ENCODE measurements at places on chromosomes 1 and 21.

DNA sequence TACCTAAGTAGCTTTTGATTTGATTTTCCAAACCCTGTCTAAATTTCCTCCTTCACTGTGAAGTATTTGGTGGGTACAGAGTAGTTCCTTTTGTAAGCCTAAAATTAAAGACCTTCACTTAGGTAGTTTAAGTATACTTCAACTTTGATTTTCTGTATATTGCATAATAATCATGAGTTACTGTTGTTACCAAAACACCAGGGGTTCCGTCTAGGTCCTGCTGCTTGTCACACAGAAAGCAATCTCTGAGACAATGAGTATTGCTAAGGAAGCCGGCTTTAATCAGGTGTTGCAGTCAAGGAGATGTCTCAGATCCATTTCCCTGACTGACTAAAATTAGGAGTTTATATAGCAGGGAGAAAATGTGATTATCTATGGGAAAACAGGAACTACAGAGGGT, 15.3 kb downstream of the RPS6KC1 start:
- DNase-seq: no peak

DNA sequence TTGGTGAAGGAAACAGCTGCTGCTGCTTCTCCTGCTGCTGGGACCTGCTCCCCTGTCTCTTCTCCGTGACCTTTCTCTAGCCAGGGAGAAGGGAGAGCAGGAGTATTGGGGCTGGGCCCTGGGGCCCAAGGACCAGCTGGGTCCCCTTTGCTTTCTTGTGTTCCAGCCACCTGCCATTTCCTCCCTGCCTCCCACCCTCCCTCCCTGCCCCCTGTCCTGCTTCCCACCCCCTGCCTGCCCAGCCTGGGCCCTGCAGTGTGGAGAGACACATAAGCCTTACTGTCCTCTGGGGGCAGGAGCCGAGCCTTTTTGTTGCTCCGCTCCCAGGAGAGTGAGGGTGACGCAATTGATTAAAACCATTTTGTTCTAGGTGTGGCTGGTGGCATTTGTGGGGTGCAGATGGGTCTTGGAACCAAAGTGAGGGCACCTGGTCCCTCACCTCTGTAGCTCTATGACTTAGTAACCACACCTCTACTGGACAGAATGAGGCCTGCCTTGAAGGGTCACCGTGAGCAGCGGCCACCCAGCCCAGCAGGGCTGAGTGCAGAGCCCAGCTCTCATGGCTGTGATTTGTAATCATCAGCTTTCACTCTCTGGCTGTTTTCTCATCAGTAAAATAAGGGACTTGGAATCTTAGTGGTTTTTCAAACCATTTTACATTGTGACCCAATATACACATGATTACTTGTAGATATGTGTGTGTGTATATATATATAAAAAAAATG, 13.9 kb upstream of the TMEM222 start:
- no peak for DNase-seq

DNA sequence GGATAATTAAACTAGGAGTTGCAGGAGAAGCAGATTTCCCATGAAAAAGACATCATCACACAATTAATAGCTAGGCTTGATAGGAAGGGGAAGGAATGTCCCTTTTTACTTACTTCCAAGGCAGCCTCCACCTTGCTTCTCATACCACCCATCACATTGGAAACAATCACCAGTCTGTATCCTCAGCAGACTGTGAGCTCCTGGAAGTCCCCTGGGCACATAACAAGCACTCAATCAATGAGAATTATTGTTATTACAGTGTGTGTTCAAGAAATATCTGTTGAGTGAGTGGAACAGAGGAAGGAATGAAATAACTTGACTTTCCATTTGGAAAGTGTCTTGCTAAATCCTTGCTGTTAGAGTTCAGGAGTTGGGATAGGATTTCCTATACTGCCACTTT, 36.2 kb downstream of the HIVEP3 start:
- DNase-seq: no peak

DNA sequence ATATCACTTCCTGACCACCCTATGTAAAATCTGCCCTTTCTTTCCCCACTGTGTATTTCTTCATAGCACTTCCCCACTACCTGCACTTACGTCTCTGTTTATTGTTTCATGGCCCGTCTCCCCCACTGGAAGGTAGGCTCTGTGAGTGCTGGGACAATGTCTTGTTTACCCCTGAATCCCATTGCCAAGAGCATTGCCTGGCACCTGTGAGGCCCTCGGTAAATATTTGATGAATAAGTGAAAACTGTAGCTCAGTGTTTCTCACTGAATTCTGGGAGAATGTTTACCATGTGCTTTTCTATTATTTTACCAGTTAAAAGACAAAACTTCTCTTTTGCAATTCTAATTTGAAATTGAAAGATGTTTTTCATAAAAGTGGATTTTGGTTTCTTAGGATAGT, 11.8 kb downstream of the NFASC start:
- no peak for DNase-seq

DNA sequence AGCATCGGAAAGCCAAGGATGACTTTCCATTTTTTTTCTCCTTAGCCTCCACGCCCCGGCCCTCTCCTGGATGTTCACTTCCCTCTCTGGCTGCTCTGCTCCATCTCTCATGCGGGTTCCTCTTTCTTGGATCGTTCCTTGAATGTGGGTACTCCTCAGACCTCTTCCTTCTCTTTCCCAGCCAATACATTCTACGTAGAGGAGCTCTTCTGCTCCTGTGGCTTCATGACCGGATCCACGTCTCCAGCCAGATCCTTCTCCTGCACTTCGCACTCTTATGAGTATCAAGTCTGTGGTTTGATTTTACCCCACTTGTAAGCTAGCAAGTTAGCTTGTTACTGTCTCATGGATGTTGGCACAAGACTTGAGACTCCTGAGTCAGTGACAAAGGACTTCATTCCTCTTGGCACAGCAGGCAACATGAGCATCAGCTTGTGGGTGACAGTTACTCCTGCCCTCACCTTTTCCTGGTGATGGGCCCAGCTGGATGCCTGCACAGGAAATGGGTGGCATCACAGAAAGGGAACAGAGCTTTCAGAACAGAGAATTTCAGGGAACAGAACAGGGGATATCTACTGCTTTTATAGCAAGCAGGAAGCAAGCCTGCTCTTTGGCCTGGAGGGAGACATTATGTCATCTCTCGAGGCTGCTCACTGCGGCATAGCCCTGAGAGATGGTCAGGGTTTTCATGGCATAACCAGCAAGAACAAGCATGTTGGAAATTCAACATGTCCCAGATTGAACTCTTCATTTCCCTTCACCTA, 100.1 kb upstream of the KIF26B start:
- no peak for DNase-seq

DNA sequence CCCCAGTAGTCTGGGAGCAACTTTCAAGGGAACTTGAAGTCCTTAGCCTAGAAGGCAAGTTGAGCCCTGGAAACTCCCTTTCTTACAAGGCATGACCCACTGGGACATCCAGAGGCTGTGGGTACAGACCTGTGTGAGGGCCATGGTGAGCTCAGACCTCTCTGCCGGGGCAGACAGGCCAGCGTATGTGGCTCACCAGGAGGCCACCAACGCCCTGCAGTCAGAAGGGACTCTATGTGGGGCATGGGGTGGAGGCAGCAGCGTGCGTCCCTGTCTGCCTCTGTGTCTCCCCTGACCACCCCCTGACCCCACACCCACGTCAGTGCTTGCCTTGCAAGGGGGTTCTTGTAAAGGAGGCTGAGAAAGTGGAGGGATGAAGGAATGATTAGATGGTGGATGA, 10.8 kb downstream of the COQ8A start:
- DNase-seq: no peak

DNA sequence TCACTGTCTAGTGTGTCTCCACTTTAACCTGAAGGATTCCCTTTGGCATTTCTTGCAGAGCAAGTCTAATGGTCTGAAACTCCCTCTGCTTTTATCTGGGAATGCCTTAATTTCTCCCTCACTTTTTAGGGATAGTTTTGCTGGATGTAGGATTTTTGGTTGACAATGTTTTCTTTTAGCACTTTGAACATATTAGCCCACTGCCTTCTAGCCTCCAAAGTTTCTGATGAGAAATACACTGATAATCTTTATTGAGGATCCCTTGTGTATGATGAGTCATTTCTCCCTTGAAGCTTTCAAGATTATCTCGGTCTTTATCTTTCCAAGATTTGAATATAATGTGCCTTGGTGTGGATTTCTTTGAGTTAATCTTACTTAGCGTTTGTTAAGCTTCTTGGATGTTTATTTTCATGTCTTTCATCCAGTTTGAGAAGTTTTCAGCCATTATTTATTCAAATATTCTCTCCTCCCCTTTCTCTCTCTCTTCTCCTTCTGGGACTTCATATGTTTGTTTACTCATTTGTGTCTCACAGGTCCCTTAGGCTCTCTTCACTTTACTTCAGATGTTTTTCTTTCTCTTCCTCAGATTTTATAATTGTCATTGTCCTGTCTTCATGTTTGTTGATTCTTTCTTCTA, 53.1 kb downstream of the STYXL2 start:
- DNase-seq: no peak

DNA sequence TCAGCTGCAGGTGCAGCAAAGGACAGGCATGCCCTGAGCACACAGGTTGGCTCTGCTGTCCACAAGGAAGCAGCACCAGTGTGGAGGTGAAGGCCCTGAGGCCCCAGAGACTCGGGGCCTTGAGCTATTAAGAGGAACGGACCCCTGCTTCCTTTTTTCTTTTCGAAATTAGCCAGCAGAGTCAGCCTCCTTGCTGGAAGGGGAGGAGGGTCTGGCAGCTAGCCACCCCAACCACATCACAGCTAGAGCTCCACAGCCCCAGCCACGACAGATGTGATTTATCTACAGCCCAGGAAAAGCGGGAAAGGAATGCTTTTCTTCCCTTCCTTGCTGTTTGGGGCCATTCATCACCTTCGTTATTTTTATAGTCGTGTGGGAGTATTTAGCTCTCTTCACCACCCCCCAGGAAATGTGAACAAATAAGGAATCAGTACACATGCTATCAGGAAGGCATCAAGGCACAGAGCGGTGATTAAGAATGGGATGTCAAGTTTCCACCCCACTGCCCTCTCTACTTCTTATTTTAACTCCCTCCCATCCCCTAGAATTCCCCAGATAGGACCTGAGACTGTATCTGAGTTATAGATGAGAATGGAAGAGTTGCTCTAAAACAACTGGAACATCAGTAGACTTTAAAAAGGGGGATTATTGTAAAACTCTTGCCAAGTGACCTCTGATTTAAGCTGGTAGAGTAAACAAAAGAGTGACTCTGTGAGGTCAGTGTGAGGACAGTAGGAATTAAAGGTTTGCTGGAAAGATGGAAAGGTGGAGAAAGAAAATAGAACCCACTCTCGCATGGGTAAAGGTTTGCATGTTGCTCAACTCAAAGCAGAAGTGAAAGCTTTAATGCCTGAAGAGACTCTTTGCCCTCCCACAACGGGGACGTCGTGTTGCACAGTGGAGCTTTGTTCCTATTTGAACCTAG, 224.7 kb upstream of the GJB5 start:
- DNase-seq: no peak

GRCh38 chr1:106564192-106564591, 492.3 kb upstream of the PRMT6 start:
- no peak for DNase-seq

DNA sequence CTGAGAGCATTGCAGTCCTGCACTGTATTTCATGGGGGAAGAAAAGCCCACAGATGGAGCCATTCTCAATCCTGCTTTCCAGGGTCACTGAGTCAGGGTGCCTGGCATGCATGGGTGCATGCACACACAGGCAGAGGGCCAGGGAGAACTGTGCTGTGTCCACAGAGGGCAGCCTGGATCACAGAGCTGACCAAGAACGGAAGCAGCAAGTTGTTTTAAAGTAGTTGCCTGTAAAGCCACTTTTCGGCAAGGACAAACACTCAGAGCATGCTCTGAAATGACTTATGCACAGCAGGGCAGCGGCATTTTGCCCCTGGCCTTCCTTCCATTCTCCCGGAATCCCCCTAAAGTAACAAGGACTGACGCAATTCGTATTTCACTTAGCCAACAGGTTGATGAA, 3.6 kb downstream of the ERG start:
- no peak for DNase-seq

DNA sequence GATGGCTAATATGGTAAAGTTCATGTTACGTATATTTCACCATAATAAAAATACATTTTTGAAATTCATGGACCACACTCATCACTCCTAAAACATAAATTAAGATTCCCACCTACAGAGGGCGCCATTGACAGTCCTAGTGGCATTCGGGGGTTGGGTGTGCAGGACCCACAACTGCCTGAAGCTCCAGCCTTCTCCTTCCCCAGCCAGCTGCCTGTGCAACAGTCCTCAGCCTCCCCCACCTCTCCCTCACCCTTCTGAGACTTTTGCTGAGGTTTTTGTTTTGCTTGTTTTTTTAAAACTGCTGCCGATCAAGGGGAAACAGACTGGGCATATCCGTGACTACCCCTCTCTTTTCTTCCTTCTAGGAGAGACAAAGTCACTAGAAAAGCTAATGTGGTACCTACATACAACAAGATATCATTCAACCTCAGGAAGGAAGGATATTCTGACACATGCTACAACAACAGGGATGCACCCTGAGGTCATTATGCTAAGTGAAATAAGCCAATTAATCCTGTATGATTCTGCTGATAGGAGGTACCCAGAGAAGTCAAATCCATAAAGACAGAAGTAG, 9.2 kb upstream of the EVA1C start:
- peak; percentile 51 for DNase-seq

- peak; percentile 11 for DNase-seq
These were observed 93.3 kb upstream of the ZNHIT6 start for GRCh38 chr1:85801520-85801919.

GRCh38 chr1:28417441-28417922, 47.9 kb downstream of the PHACTR4 start:
- DNase-seq: peak; percentile 81

GRCh38 chr21:15139898-15140297, 75.1 kb upstream of the NRIP1 start:
- DNase-seq: no peak

DNA sequence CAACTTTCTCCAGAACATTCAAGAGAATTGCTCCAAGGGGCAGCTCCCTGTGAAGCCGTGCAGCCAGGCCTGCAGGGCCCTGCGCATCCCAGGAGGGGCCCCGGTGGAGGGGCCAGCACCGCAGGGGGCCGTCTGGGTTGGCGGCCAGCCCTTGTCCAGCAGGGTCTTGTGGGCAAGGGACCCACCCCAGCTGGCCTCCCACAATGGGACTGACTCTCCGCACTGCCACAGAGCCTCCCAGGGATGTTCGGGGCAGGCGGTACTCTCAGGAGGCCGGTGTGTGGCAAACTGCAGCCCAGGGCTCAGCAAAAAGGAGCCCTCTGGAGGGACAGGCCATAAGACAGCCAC, 68.2 kb upstream of the COL6A1 start:
- DNase-seq: no peak

- no peak for DNase-seq
These were observed 1.9 kb upstream of the CFH start for GRCh38 chr1:196649990-196650389.

- no peak for DNase-seq
These were observed 111.1 kb upstream of the BEND5 start for GRCh38 chr1:48887796-48888195.

- no peak for DNase-seq
These were observed 493 bp upstream of the ELOA start for GRCh38 chr1:23742670-23743286.

Data from RWPE1 (cell line).